ENCODE measurements at places on chromosomes 4 and X.

GRCh38 chr4:77538574-77539157 is 67.0 kb upstream of the CXCL13 start:
- DNase-seq: no peak

DNA sequence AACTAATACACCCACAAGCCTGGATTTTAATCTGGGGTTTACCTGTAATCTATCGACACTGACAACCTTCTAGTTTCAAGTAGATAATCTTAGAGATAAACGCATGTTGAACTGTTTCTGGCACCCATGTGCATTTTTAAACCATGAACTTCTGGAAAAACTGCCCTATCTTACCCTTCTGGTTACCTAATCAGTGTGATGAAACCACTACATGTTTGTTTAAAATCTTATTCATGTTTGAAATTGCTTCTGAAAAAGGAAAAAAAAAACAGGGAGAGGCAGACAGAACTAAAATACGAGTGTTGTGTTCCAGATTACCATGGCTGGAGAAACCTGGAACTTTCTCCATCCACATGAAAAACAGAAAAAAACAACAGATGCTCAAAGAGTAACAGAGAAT is 139.3 kb downstream of the MID1IP1 start:
- no peak for DNase-seq

- DNase-seq: no peak
These were observed 3.7 kb upstream of the IL13RA2 start for GRCh38 chrX:115021121-115021520.

DNA sequence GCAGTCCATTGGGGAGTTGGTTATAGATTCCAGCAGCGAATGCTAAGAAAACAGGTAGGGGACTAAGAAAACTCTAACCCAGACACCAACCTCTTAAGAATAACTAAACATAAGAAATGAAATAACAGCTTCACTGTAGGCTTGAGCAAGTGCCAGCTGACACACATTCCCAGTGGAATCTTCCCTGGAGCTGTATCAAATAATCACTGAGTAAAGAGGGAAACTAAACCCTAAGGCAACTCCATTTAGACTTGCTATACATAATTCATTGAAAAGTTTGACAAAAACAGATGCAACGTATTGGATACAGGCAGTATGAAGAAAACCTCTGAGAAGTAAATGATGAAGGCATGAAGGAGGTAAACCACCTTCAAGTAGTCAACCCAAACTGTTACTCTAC is 293.5 kb downstream of the OPHN1 start:
- DNase-seq: no peak

DNA sequence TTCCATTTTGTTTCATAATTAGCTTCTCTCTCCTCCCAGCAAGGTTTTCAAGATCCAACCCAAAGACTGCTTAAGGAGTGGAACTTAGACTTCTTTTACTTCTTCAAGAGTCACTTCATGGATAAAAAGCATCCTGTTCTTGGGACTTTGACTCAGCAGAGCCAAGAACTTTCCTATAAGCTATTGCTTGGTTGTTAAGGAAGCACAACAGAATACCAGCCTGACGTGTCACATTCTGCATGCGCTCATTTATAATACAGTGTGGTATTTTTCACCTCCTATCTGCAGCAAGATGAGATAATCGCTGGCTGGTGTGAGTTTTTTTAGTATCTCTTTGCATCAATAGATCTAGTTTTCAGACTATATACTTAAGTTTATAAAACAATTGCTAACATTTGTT is 152.1 kb downstream of the PALLD start:
- DNase-seq: no peak
